NCI-H446 (cell line): ENCODE measurements at places on chromosomes 5 and 9.

DNA sequence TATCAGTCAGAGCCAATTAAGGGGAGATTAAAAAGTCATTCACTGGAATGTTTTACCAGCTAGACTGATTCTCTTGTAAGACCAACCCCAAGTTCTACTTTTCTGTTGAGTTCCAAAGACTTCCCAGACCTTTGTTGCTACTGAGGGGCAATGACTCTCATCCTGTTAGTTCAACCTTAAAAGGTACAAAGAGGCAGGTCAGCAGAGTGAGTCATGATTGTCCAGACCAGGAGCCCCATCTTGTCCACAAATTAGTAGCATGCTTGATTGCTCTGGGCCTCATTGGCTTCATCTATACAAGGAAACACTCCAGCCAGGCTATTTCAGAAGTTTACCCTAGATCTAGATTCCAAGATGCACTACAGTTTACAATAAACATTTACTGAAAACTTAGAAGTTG lies 79.9 kb upstream of the IL7R start:
- no peak for DNase-seq

GRCh38 chr9:88803546-88804253 lies 187.6 kb upstream of the S1PR3 start:
- no peak for DNase-seq

GRCh38 chr5:66417781-66418180 lies 178.4 kb upstream of the MAST4 start:
- DNase-seq = no peak

GRCh38 chr5:17694914-17695313 lies 60.7 kb downstream of the TAF11L14 start:
- DNase-seq = no peak

DNA sequence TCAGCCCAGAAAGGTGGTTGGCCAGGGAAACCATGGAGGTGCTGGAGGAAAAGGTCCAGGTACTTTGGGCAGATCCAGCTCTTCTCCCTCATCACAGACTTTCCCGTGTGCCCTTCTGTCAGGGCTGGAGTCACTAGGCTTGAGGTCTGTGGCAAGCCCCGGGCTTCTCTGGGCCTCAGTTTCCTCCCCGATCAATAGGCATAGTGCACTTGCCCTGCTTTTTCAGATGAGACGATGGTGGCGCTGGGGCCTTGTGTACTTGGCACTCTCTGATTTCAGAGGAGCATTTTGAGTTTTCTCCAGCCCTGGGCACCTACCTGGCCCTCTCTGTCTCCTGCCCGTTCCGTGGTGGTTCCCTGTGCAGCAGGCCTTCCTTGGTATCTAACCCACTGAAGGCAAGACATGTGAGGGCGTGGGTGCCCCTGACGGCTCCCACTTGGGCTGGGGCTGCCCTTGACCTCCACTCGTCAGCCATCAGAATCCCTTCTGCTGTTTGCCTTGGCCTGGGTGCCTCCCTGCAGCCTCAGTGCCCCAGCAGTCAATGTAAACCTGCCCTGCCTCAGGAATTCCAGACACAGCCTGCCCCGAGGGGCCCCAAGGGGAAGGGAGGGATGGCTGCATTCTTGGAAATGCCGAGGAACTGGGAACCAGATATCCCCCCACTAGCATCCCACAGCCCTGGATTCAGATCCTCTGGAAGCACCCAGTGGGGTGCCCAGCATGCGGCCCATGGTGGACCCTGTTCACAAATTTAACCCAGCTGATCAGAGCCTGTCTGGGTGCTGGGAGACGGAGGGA lies 66.3 kb upstream of the COL5A1 start:
- DNase-seq = no peak

GRCh38 chr5:90402521-90403255 lies 6.9 kb downstream of the CETN3 start:
- no peak for DNase-seq

GRCh38 chr9:27535701-27536118 lies 6.1 kb upstream of the MOB3B start:
- DNase-seq = no peak

GRCh38 chr9:3949744-3950143 lies 350.1 kb downstream of the GLIS3 start:
- no peak for DNase-seq

DNA sequence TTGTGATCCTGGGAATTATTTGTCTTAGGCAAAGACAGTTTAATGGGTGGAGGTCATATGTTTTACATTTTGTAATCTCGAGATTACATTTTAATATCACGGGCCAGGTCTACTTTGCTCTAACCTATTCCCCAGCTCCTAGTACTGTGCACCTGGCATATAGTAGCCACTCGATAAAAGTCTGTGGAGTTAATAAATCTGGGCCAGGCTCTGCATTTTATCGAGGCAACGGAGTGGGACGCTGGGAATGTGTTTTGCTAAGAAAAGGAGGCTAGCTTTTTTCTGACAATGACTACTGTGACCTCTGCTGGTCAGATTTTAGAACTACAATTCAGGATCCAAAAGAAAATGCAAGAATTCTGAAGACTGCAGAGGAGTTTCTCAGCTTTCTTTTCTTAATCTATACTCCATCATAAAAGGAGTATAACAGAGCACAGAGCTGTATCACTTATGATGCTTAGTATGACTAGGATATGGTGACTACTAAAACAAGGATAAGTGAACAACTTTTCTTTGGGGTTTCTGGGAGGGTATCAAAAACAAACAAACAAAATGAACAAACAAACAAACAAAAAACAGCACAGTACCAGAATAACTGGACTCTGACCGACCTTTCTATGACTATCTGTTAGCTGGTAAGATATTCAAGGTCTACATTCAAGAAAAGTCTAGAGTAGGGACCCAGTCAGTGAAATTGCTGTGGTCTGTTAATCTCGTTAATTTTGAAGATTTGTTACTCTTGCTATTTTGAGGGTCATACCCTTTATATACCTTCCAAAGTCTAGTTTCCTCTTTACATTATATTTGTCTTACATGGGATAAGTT lies 46.1 kb upstream of the CER1 start:
- DNase-seq = peak; percentile 88

- DNase-seq = no peak
These were observed 20.4 kb upstream of the MED10 start for GRCh38 chr5:6398570-6399230.

- DNase-seq = no peak
These were observed 391.6 kb downstream of the TMEM161B start for GRCh38 chr5:87877023-87877422.

DNA sequence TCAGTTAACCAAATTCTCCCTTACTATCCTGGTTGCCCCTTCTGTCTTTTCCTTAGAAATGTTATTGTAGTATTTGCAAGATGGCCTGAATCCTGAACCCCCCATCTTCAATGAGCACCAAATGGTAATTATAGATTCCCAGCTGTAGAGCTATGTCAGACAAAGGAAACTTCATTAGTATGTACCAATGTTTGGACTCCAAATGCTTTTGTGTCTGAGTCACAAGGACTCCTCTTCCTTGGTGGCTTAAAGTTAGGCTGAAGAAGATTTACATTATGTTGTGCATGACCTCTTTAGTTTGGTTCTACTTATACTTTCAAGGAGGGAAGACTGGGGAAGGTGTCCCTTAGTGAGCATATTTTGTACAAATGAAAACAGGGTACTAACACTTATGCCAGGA lies 105.9 kb upstream of the CDKN2B start:
- no peak for DNase-seq

DNA sequence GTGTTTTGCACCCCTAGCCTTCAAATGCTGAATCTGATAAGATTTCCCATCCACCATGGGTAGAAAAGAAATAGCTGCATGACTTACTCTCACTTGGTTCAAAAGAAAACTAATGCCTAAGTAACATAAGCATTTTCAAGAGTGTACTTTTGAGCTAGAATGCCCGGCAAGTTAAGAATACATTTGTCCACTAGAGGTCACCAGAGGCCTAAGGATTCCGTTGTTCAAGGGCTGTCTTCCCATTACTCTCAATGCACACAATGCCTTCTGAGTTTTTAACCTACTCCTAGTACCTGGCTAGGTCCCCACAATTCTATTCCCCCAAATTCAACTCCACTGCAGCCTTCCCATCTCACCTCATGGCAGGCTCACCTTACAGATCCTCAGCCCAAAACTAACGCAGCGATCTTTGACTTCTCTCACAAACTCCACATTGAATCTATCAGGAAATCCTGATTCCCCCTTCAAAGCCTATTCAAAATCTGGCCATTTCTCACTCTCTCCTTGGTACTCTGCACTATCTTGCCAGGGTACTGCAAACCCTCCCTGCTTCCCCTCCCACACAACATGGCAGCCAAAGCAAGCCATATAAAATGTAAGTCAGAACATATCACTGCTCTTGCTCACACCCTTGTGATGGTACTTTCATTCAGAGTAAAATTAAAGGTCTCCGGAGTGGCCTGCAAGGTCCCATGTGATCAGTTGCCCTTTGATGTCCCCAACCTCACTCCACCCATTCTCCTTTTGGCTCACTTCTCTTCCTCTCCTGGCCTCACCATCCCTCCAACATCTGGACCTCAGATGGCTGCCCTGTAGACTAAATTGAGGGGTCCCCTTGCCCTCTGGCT lies 13.4 kb downstream of the OXCT1 start:
- peak; percentile 89 for DNase-seq

- DNase-seq = no peak
These were observed 328.1 kb downstream of the HINT1 start for GRCh38 chr5:130836729-130837649.

DNA sequence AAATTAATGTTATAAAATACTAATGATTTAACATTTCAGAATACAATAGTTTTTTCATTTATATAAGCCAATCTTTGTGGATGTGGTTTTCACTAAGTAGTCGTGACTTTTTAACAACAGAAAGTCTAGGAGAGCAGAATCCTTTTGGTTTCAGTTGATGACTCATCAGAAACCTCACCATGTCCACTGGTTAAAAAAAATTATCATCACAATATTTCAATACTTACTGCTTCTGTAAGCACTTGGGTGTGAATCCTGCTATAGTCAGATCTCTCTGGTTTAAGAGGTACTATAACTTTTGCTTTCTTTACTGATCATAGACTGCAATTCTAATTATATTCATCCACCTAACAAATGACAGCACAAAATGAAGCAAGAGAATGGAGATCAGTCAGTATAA lies 77.2 kb downstream of the MRPS30 start:
- no peak for DNase-seq

DNA sequence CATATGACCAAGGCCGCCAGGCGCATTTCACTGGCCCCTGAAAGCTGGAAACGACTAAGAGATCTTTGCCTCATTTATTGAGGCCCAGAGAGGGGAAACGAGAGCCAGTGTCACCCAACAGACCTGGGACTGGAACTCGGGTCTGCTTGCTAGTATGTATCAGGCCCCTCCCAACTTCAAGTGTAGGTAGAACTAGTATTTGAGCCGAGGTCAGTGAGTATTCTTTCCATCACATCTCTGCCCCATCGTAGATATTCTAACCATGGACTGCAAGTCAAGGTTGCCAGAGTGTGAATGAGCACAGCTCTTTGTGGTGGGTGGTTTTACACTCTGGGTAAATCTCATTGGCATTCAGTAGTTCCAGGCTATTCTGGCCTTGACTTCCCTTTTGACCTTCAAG lies 42.2 kb downstream of the GPR107 start:
- no peak for DNase-seq

DNA sequence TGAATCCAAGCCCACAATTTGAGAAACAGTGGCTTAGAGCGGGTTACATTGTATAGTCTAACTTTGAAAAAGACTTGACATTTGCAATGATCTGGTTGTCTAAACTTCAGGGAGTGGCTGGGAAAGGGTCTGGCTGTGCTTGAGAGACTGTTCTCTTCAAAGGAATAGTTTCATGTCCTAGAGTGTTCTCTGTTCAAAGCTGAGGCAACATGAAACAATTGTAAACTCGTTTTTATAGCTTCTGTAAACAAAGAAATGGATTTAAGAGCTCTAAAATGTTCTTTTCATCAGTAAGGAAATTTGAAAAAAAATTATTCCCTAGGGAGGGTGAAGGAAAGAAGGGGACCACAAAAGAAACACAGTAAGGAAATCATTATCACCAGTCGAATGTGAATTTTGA lies 41.6 kb downstream of the FOCAD start:
- DNase-seq = no peak

DNA sequence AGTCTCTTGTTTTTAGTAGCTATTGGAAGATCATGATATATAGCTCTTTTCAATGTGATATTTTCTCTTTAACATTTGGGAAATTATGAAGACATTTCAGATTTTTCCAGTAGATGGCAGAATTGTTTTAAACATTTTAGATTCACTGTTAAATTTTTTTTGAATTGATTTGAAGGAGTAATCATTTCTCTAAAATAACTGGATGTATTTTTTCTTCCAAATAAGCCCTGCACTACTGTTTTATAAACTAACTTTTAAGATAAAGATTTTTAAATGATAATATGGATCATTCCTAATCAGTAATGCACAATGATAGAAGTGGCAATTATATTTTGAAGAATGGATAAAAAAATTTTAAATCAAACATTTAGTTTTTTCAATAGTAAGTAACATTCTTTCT lies 14.2 kb downstream of the NDUFAF2 start:
- no peak for DNase-seq

DNA sequence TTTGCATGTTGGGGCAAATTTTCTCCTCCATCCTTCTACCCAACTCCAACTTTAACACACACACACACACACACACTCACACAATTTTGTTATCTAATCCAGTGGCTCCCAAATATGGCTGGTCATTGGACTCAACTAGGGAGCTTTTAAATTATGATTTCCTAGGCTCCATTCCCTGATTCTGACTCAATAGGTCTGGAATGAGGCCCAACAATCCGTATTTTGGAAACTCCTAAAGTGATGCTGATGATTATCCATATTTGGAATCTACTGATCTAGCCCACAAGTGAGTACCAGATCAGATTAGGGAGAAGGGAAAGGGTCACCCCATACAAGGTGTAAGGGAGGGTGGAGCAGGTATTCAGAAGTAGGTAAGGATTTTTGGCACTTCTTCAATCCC lies 309.7 kb downstream of the TLE1 start:
- DNase-seq = no peak
